ENCODE measurements at places on chromosomes 16 and 17.
A peak's percentile ranks its signal among the peaks of the same experiment; 100 is the strongest.

DNA sequence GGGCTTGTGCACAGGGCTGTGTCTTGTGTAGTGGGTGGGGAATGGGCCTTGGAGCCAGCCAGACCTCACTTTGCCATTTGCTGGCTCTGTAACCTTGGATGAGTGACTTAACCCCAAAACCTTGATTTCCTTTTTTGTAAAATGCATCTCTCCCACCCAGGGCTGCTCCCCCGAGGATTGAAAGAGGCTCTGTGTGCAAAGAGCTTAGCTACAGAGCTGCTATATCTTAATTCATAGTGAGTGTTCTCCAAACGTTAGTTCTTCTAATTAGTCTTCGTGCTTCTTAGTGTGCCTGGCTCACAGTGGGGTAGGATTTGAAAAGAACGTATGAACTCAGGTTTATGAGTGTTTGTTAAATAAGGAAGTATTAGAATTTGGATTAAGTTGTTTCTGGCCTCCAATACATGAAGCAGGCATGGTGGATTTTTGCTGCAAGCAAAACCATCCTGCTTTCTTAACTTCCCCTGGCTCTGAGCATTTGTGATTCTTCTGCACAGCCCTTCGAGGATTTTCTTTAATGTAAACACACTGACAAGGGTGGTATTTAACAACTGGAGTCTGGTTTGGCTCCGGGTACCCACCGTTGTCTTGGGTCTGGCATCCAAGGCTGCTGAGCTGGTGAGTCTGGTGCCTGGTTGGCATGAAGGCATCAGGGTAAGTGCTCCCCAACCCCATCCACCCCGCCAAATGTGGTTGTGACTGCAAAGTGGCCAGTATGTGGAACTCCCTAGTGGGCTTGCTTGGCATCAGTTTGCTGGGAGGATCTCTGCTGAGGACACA lies 29.7 kb downstream of the KSR1 start:
- no peak for DNase-seq

DNA sequence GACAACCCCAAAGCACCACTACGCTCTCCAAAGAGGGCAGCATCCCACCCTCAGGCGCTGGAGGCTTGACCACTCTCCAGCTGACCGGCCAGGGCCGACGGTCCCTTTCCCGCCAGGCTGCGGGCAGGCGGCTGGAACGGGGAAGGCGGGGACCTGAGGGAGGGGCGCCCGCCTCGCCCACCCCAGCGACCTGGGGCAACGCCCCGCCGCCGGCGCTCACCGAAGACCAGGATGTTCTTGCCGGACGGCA lies 431 bp downstream of the DYNC1LI2 start:
- peak; percentile 30 for DNase-seq

GRCh38 chr16:6095414-6095813 lies 997.8 kb upstream of the EEF2KMT start:
- DNase-seq, result peak; percentile 19

DNA sequence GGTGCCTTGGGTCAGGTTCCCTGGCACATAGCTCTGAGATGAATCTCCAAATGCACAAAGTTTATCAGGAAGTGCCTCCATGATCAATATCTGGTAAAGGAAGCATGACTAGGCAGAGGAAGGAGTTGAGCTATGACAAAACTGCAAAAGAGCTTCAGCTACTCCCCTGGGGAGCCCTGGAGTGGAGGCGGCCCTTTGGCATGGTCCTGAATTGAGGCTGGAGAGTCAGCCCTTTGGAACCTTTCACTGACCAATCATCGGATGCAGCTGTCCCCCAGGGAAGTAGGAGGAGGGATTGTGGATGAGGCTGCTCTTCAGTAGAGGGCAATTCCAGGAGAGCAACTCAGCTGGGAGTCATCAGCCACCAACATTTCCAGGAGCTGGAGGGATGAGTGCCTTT lies 46.1 kb upstream of the NLRP1 start:
- no peak for DNase-seq

GRCh38 chr16:59260892-59261291 lies 526.8 kb upstream of the GOT2 start:
- no peak for DNase-seq

DNA sequence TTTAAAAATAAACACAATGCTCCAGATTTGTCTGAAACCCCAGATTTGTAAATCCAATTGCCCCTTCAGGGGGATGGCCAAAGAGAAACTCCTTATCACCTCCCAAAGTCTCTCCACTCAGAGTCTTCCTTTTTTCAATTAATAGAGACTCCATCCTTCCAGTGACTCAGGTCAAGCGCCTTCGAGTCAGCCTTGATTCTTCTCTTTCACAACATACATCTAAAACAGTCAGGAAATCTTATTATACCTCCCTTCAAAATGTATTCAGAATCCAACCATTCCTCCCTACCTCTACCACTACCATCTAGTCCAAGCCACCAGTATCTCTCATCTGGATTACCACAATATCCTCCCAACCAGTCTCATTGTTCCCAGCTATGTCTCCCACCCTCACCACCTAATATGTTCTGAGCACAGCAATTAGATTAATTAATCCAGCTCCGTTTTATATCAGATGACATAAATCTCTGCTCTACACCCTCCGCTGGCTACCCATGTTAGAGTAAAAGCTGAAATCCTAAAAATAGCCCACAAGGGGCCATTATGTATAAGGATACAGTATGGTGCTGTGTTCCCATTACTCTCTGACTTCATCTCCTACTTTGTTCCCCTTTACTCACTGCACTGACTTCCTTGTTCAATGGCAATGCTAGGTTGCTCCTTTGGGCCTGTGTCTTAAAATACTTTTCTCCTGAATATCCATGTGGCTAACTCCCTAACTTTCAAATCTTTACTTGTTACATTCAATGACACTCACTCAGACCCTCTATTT lies 11.8 kb downstream of the SIAH1 start:
- DNase-seq, result no peak

DNA sequence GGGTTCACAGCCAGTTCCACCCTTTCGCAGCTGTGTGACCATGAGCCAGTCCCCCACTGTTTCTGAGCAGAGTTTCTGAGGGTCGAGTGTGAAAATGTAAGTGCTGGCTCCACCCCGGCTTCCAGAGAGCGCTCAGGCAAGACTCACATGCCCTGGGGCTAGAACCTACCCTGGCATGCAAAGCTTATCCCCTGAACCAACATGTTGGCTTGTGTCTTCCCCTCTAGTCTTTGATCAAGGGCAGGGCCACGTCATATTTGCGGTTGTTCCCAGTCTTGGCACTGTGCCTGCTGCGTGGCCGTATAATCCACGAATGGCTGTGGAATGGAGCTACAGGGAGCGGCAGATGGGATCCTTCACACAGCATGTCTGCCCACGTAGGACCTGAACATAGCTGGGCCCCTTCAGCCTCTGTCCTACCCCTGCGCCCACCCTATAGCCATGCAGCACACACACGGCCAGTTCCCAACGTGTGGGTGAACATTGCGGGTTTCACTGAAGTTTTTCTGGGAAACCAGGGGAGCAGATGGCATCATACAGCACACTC lies 84.8 kb downstream of the MRM1 start:
- no peak for DNase-seq

DNA sequence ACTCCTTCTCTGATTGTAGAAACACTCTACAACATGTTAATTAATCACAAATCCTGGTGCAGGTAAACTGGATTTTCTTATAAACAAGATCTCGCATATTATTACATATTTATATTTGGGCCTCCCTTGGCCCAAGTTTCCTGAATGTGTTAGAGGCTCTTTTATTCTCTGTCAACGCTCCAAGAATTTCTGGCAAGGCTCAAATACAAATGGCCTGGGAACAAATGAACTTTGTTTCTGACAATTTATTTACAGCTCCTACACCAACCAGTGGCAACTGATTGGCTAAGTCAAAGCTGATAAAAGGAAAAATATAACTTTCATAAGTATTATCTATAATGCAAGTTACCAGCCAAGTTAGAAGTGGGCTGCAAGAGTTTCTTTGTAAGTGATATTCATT lies 64.9 kb upstream of the CORO6 start:
- DNase-seq, result no peak

DNA sequence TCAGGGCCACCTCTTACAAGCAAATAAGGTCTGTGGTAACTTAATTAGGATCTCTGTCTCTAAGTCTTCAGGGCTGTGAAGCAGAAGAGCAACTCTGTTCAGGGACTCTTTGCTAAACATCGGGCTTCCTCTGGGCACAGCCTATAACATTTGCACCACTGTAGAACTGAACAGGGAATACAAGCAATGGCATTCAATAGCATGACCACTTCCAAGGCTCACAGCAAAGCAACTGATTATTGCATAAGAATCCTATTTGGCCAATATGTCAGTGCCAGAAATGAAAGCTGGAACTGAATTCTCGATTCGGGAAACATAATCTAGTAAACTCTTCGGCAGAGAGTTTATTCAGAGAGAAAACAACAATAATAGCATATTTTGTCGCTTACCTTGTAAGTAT lies 92.2 kb upstream of the AMZ2 start:
- DNase-seq, result no peak

- DNase-seq, result no peak
These were observed 48.1 kb downstream of the MARF1 start for GRCh38 chr16:15594711-15595320.

- DNase-seq, result no peak
These were observed 2.5 kb upstream of the CAMKK1 start for GRCh38 chr17:3895354-3895753.

DNA sequence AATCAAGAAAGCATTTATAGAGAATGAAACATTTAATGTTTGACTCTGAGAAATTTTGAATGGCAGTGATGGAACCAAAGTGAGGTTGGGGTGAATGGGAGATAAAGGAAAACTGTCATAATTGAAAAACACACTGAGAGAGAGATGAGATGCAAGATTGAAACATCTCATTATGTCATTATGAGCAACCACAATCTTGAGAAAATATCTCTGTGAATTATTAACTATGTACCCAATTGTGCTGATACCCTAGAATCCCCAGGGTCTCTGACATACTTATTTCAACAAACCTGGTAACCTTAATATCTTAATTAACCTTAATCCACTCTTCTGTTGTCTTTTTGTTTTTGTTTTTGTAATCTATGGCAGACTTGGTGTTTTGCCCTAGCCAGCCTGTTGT lies 143.5 kb upstream of the HLF start:
- DNase-seq, result no peak

DNA sequence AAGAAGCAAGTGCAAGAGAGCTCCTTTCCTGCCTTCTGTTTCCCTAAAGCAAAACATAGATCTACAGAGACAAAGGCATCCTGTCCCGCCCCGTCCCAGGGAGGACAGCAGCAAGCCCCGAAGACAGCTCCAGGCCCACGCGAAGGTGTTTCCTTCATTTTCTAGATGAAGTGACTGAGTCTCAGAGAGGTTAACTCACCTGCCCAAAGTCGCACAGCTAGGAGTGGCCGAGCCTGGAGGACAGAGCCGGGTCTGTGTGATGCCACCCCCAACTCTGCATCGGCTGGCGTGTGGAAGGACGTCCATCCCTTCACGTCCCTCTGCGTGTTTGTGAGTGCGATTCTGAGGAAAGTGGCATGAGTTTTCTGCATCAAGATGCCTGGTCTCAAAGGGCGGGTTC lies 187.2 kb upstream of the CHMP6 start:
- no peak for DNase-seq

GRCh38 chr17:40153603-40154236 lies 13.4 kb downstream of the CASC3 start:
- DNase-seq, result no peak

- no peak for DNase-seq
These were observed 23.4 kb upstream of the RBFOX3 start for GRCh38 chr17:79633993-79634813.

DNA sequence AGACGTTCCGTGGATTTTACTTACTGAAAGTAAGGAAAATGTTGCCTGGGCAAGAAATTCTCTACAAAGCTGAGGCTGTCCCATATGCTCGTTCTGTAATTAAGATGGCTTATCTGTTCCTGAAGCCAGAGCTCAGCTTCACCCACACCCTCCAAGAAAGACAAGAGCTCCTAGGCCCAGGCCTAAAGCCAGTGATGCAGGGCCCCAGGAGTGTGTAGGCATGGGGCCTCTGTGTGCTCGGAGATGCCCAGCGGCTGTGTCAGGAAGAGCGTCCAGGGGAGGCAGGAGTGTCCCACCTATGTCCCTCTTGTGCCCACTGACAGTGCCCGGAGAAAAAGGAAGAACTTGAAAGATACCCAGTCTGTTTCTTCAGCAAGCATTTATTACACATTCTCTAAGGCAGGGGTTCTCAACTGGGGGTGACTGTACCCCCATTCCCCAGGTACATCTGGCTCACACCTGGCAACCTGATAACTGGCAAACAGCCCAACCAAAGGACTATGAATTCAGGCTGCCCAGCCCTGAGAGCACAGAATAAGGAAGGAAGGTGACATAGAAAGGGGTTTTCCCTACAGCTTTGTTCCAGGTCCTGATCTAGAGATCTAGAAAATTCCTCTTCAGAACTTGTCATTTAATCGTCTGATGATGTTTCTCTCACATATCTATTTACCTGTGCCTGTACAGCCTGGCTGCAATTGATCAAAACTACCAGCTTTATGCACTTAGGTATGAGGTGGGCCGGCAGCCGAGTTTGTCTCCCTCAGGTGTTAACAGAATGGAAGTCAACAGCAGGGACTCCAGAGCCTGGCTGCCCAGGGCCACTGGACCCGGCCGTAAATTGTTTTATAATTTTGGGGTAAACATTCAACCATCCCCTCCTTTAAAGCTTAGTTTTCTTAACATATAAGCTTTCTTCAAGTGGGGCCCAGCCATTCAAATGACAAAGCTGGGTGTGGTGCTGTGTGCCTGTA lies 12.0 kb downstream of the SNN start:
- DNase-seq, result no peak

DNA sequence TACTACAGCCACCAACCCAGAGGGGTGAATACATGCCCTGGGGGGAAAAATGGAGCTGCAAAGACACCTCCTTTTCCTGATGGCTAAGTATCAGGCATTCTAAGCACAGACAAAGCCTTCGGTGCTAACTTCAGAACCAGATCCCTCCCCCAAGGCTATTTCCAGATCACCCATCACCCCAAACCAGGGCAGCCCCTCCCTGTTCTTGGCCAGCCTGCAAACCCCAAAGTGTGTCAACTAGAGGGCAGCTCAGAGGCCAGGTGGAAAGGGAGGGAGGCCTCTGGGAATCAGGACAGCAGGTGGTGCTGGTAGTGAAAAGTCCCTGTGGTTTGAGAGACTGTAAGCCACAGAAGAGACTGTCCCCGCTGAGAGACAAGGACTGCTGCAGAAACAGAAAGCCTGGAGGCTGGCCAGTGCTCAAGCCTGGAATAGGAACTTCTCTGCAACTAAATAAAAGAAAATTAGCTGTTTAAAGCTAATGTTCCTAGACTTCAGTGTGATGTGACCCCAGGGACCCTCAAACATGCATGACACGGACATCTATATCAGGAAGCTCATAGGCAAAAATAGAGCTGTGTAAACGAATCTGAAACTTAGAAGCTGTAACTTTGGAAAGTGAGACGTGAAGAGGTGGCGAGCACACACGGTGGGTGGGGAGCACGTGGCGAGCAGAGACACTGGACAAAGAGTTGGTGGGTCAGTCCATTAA lies 9.1 kb downstream of the TUBG1 start:
- DNase-seq, result peak; percentile 80

DNA sequence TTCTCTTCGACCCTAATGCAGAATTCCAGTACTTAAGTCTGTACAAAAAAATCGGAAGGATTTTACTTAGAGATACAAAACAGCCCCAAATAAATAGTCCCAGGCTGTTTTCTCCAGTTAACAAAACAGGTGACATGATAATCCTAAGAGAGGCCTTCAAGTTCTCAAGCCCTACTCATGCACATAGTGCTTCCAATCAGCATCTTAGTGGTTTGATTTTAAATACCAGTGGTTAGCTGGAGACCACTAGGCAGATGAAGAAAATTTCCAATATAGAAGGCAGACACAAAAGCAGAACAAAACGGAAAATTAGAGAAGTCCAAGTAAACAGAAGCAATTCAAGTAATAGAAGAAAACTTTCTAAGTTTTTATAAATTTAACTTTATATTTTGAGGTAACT lies 5.2 kb upstream of the OR4D2 start:
- DNase-seq, result no peak

Measured in tongue (tissue), 3 donors.